ENCODE measurements at places on chromosomes 1 and 21. TPM values are rescaled to one million over a fixed set of nuclear protein-coding genes. Genes with fewer than 3 reads are reported as not detected.

The DIRAS3 gene
- 1.6 TPM for polyA plus RNA-seq

The DNALI1 gene
- polyA plus RNA-seq = 70.2 TPM

The CRYAA gene
- not detected for polyA plus RNA-seq

The BEND5 gene
- 25.5 TPM for polyA plus RNA-seq

The AIRE gene
- 0.80 TPM for polyA plus RNA-seq

The HFM1 gene
- 5.0 TPM for polyA plus RNA-seq

The CFHR4 gene
- not detected for polyA plus RNA-seq

The MPL gene
- 1.3 TPM for polyA plus RNA-seq

The DMRTA2 gene
- not detected for polyA plus RNA-seq

The PAPPA2 gene
- polyA plus RNA-seq = 45.8 TPM

The RFX5 gene
- polyA plus RNA-seq = 39.4 TPM

The SPRR2A gene
- not detected for polyA plus RNA-seq

The CCDC28B gene
- polyA plus RNA-seq = 17.8 TPM

The NEXN gene
- polyA plus RNA-seq = 10.8 TPM

The FOXD2 gene
- polyA plus RNA-seq = 9.0 TPM

The UBASH3A gene
- not detected for polyA plus RNA-seq

The PHGDH gene
- 265 TPM for polyA plus RNA-seq

The RCAN1 gene
- 44.6 TPM for polyA plus RNA-seq

The PLA2G2A gene
- polyA plus RNA-seq = not detected

The PITHD1 gene
- 65.1 TPM for polyA plus RNA-seq

The ZMYM1 gene
- 15.3 TPM for polyA plus RNA-seq

The TTC34 gene
- 2.1 TPM for polyA plus RNA-seq

Measured in renal cortex interstitium (tissue), 15 donors.